Kidney (tissue), 22 donors: ENCODE measurements at places on chromosomes 2 and 18.
A peak's percentile ranks its signal among the peaks of the same experiment; 100 is the strongest.

GRCh38 chr18:52588931-52589330, 248.9 kb downstream of the DCC start:
- H3K36me3 ChIP-seq, result no peaks in the 10 kb centered on the region
- no peak overlapping the region for H3K27ac ChIP-seq

GRCh38 chr18:63098018-63098981, 221.3 kb downstream of the BCL2 start:
- H3K4me1 ChIP-seq, result peaks cover 10% of the 10 kb centered on the region
- DNase-seq, result no peak
- no peak overlapping the region for H3K27ac ChIP-seq
- no peak overlapping the region for H3K4me3 ChIP-seq
- H3K27me3 ChIP-seq, result no peaks in the 10 kb centered on the region

- no peaks in the 10 kb centered on the region for H3K4me1 ChIP-seq
- no peak overlapping the region for H3K27ac ChIP-seq
- H3K36me3 ChIP-seq, result no peaks in the 10 kb centered on the region
These were observed 83.3 kb downstream of the SP3 start for GRCh38 chr2:173881886-173882285.

DNA sequence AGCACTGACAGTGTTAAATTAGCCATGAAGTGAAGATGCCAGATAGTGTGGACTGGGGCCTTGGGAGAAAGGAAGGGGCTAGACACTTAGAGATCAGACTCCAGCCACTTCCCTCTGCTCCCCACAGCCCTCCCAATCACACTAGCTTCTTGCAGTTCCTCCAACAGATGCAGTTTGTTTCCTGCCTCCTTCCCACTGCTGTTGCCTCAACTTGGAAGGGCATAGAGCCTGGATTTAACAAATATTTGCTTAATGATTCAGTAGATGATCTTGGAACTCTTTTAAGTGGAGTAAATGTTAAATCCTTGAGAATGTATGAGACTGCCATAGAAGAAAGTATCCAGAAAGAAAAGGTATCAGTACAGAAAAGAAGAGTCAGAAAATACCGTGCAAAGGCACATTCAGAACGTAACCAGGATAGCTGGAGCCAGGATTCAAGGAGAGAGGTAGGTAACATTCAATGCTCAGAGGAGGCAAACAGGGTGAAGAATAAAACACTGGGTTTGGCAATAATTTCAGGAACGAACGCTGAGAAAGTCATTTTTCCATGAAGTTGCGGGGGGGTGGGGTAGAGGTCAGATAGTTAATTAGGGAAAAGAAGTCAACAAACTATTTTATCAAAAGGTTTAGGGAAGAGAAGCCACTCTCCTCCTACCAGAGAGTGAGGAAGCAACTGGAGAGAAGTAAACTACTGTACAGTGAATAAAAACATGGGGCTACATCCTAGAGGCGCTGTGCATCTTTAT, 1.3 kb upstream of the BZW1 start:
- DNase-seq, result no peak
- no peaks in the 10 kb centered on the region for H3K27me3 ChIP-seq
- H3K4me1 ChIP-seq, result no peaks in the 10 kb centered on the region
- peak overlapping the region; percentile 83 for H3K4me3 ChIP-seq

DNA sequence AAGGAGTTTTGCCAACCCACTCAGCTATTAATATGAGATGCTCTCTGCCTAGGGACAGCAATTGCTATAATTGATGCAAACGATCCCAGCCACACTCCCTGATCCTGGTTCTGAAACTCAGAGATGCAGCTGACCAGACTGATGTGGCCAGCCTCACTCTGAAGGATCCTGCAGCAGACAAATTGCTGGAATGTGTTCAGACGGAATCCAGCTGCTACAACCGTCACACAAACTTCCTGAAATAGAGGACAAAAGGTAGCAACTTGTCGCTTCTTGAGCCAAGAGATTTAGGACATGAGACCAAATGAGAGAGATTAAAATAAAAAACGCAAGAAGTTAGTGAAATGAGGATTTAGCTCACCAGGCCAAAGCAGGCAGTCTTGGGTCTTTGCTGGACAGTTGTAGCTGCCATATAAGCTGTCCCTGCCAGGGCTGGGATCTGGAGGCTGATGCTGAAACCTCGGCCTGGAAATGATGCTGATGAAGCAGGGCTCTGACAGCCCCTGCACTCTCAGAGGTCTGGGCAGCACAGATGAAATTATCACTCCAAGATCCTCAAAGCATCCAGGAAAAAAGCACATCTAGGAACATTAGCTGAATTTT, 8.3 kb upstream of the YWHAQ start:
- H3K4me3 ChIP-seq, result no peak overlapping the region
- no peak overlapping the region for H3K27ac ChIP-seq
- H3K27me3 ChIP-seq, result no peaks in the 10 kb centered on the region
- peaks cover 10% of the 10 kb centered on the region for H3K4me1 ChIP-seq
- no peak for DNase-seq

DNA sequence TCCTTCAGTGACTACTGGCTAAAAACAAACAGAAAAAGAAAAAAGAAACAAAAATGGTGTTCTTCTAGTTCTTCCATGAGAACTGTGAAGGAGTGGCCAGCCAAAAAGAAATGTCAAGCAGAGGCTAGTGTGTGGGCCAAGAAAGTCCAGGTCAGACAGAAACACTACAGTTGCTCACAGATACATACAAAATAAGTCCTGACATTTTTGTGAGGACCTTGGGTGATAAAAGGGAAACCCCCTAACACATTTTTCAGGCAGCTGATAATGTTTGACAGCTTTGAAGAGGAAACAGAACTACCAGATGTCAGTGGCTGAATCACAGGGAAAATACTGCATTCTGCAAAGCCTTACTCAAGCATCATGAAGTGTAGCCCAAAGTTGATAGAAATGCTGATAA, 28.1 kb downstream of the ARHGAP25 start:
- peaks cover 14% of the 10 kb centered on the region for H3K4me1 ChIP-seq
- H3K27ac ChIP-seq, result no peak overlapping the region
- H3K27me3 ChIP-seq, result no peaks in the 10 kb centered on the region
- no peaks in the 10 kb centered on the region for H3K36me3 ChIP-seq

- H3K27ac ChIP-seq, result no peak overlapping the region
- no peaks in the 10 kb centered on the region for H3K36me3 ChIP-seq
- no peaks in the 10 kb centered on the region for H3K4me1 ChIP-seq
- no peak for DNase-seq
- H3K27me3 ChIP-seq, result no peaks in the 10 kb centered on the region
These were observed 74.6 kb downstream of the SLC4A3 start for GRCh38 chr2:219701847-219702634.

DNA sequence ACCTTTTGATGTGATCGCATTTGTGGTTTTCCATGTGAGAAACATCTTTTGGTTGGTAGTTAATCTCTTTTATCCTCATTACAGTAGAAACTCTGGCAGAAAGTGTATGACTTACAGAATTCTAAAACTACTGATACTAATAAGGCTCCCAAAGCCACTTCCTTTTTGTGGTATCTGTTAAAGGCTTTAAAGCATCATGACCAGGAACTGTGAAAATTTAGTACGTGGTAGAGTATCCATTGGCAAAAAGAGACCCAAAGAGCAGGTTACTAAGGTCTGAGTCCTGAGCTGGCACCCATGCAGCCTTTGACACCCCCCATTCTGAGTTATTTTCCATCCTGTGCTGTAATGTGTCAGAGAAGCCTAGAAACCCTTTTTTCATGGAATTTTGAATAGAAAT, 94.5 kb downstream of the DPP4 start:
- no peak for DNase-seq
- H3K36me3 ChIP-seq, result no peaks in the 10 kb centered on the region
- H3K27ac ChIP-seq, result no peak overlapping the region
- no peak overlapping the region for H3K4me3 ChIP-seq

- no peak overlapping the region for H3K27ac ChIP-seq
- no peak overlapping the region for H3K4me3 ChIP-seq
- H3K4me1 ChIP-seq, result no peaks in the 10 kb centered on the region
These were observed 44.2 kb upstream of the TBR1 start for GRCh38 chr2:161371869-161372268.

DNA sequence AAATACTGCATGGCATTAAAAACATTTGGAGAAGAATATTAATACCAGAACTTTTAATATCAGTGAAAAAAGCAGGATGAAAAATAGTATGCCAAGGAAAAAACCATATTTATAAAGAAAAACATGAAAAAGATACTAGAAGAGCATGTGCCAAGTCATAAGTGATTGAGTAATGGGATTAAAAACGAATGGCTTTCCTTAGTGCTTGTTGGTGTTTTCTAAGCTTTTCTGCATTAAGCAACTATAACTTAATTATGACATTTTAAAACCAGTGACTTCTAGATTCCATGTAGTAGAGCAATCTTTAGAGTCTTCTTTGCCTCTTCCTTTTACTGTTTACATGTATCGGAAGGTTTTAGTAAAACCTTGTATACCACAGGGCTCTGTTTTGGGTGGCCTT, 6.6 kb downstream of the MAPRE3 start:
- H3K4me1 ChIP-seq, result no peaks in the 10 kb centered on the region
- H3K27me3 ChIP-seq, result no peaks in the 10 kb centered on the region
- H3K4me3 ChIP-seq, result no peak overlapping the region
- no peak overlapping the region for H3K27ac ChIP-seq
- no peaks in the 10 kb centered on the region for H3K36me3 ChIP-seq
- DNase-seq, result no peak

- no peaks in the 10 kb centered on the region for H3K27me3 ChIP-seq
- no peak overlapping the region for H3K27ac ChIP-seq
- DNase-seq, result no peak
- peaks cover 2% of the 10 kb centered on the region for H3K4me1 ChIP-seq
- no peaks in the 10 kb centered on the region for H3K36me3 ChIP-seq
These were observed 87.4 kb upstream of the SERPINE2 start for GRCh38 chr2:224126440-224126839.

DNA sequence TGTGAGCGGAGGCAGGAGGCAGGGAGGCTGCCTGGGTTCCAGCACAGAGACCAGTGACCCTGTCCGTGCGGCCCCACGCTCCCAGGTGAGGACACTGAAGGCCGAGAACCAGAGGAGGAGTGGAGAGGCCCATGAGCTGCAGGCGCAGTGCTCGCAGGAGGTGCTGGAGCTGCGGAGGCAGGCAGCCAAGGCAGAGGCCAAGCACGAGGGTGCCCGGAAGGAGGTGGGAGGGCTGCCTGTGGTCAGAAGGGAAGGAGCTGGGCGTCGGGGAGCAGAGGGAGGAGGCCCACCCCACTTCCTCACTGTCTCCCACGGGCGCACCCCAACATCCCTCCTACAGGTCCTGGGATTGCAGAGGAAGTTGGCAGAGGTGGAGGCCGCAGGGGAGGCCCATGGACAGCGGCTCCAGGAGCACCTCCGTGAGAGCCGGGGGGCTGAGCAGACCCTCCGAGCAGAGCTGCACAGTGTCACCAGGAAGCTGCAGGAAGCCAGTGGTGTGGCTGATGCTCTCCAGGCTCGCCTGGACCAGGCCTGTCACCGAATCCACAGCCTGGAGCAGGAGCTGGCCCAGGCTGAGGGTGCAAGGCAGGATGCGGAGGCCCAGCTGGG, 33.0 kb upstream of the SNED1 start:
- no peaks in the 10 kb centered on the region for H3K36me3 ChIP-seq
- peaks cover 4% of the 10 kb centered on the region for H3K27me3 ChIP-seq

DNA sequence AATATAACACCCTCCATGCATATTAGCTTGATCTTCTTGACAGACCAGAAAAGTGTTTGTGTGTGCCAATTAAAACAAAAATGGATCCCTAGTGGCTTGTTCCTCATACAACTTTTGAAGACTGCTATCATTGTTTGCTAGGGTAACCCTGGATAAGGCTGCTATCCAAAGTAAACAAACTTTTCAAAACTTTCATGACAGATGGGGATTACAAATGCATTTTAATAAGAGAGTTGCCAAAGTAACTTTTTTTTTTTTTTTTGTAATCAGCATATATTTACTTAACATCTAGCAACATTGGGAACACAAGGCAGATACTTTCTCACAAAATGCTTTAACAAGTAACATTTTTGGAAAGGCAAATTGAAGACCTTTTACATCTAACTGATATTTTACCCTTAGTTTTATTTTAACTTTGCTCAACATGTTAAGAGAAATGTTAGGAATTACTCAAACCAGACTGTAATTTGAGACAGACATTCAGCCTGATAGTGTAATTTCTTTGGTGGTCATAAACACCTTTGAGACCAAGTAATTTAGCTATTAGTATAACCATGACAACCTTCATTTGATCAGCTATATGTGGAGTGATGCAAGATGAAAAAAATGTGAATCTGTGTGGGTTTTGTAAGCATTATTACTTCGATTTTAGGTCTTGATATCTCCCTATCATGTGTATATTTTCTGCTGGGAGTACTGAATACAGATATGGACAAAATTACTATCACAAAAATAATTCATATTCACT, 300.9 kb downstream of the ARHGAP15 start:
- H3K36me3 ChIP-seq, result no peaks in the 10 kb centered on the region
- H3K4me1 ChIP-seq, result no peaks in the 10 kb centered on the region
- no peak overlapping the region for H3K4me3 ChIP-seq
- H3K27ac ChIP-seq, result no peak overlapping the region

- H3K36me3 ChIP-seq, result no peaks in the 10 kb centered on the region
- no peaks in the 10 kb centered on the region for H3K4me1 ChIP-seq
- no peak overlapping the region for H3K27ac ChIP-seq
- no peak overlapping the region for H3K4me3 ChIP-seq
- no peak for DNase-seq
These were observed 53.1 kb downstream of the OLA1 start for GRCh38 chr2:174195253-174195652.

DNA sequence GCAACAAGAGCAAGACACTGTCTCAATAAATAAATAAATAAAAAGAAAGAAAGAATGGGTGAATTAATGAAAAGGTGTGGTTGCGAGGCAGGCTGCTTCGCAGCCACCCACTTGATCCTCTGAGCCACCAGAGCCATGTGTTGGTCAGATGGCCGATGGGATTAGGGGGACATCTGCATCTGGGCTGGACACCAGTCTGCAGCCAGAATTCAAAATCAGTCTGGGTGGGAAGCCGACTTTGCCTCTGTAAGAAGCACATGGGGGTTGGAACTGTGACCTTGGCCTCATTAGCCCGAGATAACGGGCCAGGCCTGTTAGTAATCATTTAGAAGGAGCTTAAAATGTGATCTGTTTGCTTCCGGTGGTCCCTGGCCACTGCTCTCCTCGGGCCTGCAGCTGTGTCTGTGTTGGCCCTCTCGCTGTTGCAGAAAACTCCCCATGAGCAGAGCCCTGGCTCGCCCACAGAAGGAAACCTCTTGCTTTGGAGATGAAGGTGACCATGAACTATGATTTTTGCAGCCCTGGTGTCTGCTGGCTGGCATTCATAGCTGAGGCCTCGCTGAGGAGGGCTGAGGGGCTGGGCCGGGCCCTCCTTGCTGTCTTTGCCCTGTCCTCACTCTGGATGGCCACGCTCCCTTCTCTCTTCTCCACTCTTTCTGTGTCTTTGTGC, 94.4 kb downstream of the DYSF start:
- no peaks in the 10 kb centered on the region for H3K36me3 ChIP-seq
- DNase-seq, result peak; percentile 18
- H3K27me3 ChIP-seq, result peaks cover 5% of the 10 kb centered on the region

GRCh38 chr2:189372688-189373257, 68.5 kb upstream of the WDR75 start:
- H3K27me3 ChIP-seq, result no peaks in the 10 kb centered on the region
- no peaks in the 10 kb centered on the region for H3K36me3 ChIP-seq
- no peak overlapping the region for H3K27ac ChIP-seq

- peaks cover 56% of the 10 kb centered on the region for H3K36me3 ChIP-seq
- no peaks in the 10 kb centered on the region for H3K4me1 ChIP-seq
- no peak overlapping the region for H3K27ac ChIP-seq
- no peak for DNase-seq
- no peaks in the 10 kb centered on the region for H3K27me3 ChIP-seq
These were observed 28.1 kb upstream of the MREG start for GRCh38 chr2:216041438-216041837.

- H3K4me1 ChIP-seq, result peaks cover 20% of the 10 kb centered on the region
- H3K27ac ChIP-seq, result no peak within 1 kb of the TSS
- DNase-seq, result peak; percentile 98
- H3K27me3 ChIP-seq, result peaks cover 59% of the 10 kb centered on the region
These were observed at the start of gene SIX2 for GRCh38 chr2:45009303-45009927. TSS of gene SIX2 (minus strand) at chr2:45009452. CDS start at chr2:45009110, 342 bp downstream.
